ENCODE measurements at places on chromosomes 3 and 15. TPM values are rescaled to one million over a fixed set of nuclear protein-coding genes. Genes with fewer than 3 reads are reported as not detected.

DNA sequence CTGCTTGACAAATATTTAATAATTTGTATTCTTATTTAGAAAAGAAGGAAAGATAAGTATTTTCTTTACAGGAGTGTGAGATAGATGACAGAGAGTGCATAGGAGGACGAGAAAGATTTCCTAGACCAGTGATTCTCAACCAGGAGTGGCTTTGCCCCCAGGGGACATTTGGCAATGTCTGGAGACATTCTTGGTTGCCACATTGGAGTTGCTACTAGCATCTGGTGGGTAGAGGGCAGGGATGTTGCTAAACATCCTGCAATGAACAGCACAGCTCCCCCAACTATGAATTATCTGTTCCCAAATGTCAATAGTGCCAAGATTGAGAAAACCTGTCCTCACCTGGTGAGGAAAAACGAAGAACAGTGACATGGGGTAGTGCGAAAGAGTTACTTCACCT is 30.8 kb upstream of the MINAR1 start:
- no peak for DNase-seq

ADIPOQ gene
- total RNA-seq: not detected

ITIH4 gene
- 1.3 TPM for total RNA-seq

- no peak for DNase-seq
Observed at GRCh38 chr3:138846262-138846791, 11.6 kb upstream of the PIK3CB start.

RBPMS2 gene
- total RNA-seq: not detected

GRCh38 chr3:40292637-40293349 is 16.7 kb upstream of the EIF1B start:
- no peak for DNase-seq

DNA sequence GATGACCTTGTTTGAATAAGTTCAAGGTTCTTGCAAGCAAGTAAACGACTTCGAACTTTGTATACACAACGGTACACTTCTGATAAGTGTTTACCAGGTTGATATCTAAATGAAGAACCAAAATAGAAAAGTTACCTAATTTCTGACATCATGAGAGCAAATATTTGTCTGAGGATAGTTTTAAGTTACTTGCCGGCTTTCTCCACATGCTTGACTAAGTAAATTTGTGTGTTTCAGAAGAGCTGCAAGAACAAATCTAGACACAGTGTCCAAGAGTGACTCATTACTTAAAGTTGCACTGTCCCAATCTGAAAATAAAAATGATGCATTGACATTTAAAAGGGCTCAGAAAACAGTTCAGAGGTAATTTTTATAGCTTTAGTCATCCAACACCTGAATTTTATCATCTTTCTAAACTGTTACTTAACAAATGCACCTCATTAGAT is 115.1 kb downstream of the HERC1 start:
- peak; percentile 77 for DNase-seq

GRCh38 chr3:169666376-169667165 is 3.1 kb upstream of the MECOM start:
- no peak for DNase-seq

SLC12A1 gene
- total RNA-seq: not detected

Measured in fibroblast of villous mesenchyme (primary cell).